SK-MEL-5 (cell line): ENCODE measurements at places on chromosomes 11 and 22. TPM values are rescaled to one million over a fixed set of nuclear protein-coding genes. Genes with fewer than 3 reads are reported as not detected.

Gene MS4A3
- total RNA-seq = not detected in 2 replicates

Gene TIMP3
- 76.4 and 78.8 TPM in 2 replicates for total RNA-seq

Gene PLEKHA7
- 0.61 and 1.7 TPM in 2 replicates for total RNA-seq

Gene OR8G1
- not detected in 2 replicates for total RNA-seq

Gene TCIRG1
- total RNA-seq = 21.6 and 22.2 TPM in 2 replicates

Gene OR8B4
- total RNA-seq = not detected in 2 replicates

Gene VSIG2
- total RNA-seq = not detected in 2 replicates

Gene ESAM
- not detected in 2 replicates for total RNA-seq

Gene MYOD1
- total RNA-seq = not detected in 2 replicates

Gene PVALB
- total RNA-seq = not detected in 2 replicates

Gene APOBEC3G
- 9.8 and 14.0 TPM in 2 replicates for total RNA-seq

Gene WNT11
- 0.08 and 0.16 TPM in 2 replicates for total RNA-seq

Gene C11orf16
- total RNA-seq = not detected in 2 replicates

Gene MAJIN
- not detected in 2 replicates for total RNA-seq

Gene DCHS1
- total RNA-seq = 0.11 and 0.19 TPM in 2 replicates

Gene KCNE3
- not detected in 2 replicates for total RNA-seq

Gene BARX2
- total RNA-seq = not detected in 2 replicates

Gene MRGPRF
- 0.11 and 0.61 TPM in 2 replicates for total RNA-seq

Gene EIF3F
- 307 and 378 TPM in 2 replicates for total RNA-seq

Gene MYBPC3
- total RNA-seq = not detected in 2 replicates

Gene MDK
- 3.1 and 4.7 TPM in 2 replicates for total RNA-seq

Gene DBX1
- total RNA-seq = not detected in 2 replicates

Gene PCNX3
- total RNA-seq = 10.4 and 11.3 TPM in 2 replicates

Gene PHLDA2
- total RNA-seq = 11.1 and 13.1 TPM in 2 replicates

Gene FBLN1
- 9.7 and 10.1 TPM in 2 replicates for total RNA-seq

Gene MRGPRX3
- total RNA-seq = 0.11 and 0.21 TPM in 2 replicates

Gene PMM1
- total RNA-seq = 8.2 and 9.0 TPM in 2 replicates

Gene GLB1L3
- 0.40 and 0.69 TPM in 2 replicates for total RNA-seq

Gene OR2AG1
- not detected in 2 replicates for total RNA-seq

Gene MCAT
- 14.7 and 17.3 TPM in 2 replicates for total RNA-seq

Gene ANO1
- total RNA-seq = 1.2 and 2.9 TPM in 2 replicates

Gene DCDC1
- total RNA-seq = 0.11 TPM in 1 of 2 replicates, not detected in the other

Gene TP53I11
- 3.2 and 4.0 TPM in 2 replicates for total RNA-seq

Gene SEPTIN3
- total RNA-seq = 25.6 and 25.9 TPM in 2 replicates

Gene ATP5MG
- 138 and 155 TPM in 2 replicates for total RNA-seq

Gene MYEOV
- total RNA-seq = 0.11 TPM in 1 of 2 replicates, not detected in the other

Gene PKDREJ
- not detected in 2 replicates for total RNA-seq

Gene AKIP1
- 34.0 and 38.5 TPM in 2 replicates for total RNA-seq

Gene NOX4
- total RNA-seq = 4.1 and 4.6 TPM in 2 replicates
